Activated CD8-positive, alpha-beta memory T cell treated with anti-CD3 and anti-CD28 coated beads for 4 hours (primary cell): ENCODE measurements at places on chromosomes 13 and 19.

- DNase-seq: no peak
These were observed 4.1 kb downstream of the PCDH17 start for GRCh38 chr13:57635541-57636085.

DNA sequence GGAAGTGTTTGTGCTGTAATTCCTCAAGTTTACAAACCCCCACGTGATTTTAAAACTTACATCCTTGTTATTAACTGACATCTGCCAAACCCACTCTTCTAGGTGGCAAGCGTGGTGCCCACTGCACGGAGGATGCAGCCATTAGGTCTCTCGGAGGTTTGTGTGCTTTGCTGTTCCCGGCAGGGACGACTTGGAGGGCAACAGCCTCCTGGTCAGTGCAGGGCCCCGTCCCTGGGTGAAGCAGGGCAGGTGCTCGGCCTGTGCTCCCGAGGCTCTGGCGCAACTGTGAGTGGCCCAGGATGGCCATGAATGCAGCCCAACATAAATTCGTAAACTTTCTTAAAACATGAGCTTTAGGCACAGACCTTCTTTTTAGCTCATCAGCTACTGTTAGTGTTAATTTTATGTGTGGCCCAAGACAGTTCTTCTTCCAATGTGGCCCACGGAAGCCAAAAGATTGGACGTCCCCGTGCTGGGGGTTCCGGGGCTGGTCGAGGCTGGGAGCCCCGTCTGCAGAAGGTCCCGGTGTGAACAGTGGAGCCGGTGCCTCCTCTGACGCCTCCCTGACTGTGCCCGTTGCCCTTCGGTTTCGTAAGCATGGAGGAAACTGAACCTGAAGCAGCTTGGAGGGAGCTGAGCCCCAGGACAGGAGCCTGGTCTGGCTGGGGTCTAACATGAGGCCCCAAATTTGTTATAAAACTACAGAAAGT is 11.9 kb downstream of the GAS6 start:
- no peak for DNase-seq

DNA sequence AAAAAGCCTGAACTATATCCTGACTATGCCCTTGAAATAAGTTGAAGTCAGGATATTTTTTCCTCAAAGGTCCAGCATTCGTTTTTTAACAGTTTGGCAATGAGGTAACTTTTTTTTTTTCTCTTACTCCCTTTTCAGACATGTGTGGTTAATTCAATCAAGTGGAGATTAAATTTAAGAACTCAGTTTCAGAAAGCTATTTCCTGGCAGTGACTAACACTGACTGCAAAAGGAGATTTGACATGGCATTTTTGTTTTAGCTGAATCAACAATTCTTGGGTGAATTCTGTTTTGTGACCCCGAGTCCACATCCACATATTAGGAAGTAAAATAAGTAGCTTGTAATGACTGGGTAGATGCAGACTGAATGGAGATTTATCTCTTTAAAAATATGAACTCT is 716.4 kb downstream of the PCDH9 start:
- no peak for DNase-seq

- no peak for DNase-seq
These were observed 124.2 kb upstream of the SERP2 start for GRCh38 chr13:44249431-44249836.

GRCh38 chr19:47560999-47561398 is 11.9 kb downstream of the ZNF541 start:
- DNase-seq: no peak

GRCh38 chr13:102847272-102848234 is 1.7 kb downstream of the ERCC5 start:
- DNase-seq: no peak

DNA sequence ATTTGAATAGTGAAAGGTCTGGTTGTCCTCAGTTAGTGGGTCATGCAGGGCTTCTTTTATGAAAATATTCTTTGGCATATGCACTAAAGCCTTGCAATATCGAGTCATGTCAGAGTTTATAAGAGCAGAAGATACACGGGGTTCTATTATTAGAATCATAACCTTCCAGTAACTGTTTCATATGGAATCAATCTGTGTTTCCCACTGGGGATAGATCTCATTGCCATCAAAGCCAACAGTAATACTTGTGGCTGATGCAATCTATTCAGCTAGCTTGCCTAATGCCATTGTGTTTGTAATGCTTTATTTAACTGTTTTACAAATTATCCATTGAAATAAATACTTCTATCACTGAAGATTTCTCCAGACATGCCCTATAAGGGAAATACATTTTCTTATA is 746.9 kb upstream of the PCDH9 start:
- no peak for DNase-seq

DNA sequence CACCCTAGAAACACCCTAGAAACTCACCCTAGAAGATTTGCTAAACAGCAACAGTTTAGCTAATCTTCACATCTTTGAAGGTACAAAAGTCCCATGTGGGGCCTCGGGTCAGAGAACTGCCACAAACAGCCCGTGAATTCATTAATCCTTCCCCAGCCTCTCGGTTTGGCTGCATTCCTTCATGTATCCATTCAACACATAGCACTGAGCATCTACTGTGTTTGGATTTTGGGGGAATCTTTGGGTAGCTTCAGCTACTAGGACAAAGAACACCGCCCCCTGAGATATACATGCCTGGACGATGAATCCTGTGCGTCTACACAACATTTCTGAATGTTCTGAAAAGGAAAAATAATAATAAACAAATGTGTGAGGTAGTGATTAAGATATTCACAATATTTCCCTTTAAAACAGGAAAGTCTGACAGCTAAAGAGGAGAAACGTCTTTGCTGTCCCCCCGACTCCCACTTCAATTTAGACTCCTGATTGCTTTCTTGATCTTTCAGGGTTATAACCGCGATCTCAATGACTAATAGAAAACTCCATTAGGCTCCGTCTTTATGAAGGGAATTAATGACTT is 63.5 kb downstream of the ALOX5AP start:
- DNase-seq: no peak

- no peak for DNase-seq
These were observed 404.2 kb upstream of the SGCG start for GRCh38 chr13:22776394-22777186.

- DNase-seq: no peak
These were observed 38.2 kb downstream of the MTMR6 start for GRCh38 chr13:25249001-25249543.

DNA sequence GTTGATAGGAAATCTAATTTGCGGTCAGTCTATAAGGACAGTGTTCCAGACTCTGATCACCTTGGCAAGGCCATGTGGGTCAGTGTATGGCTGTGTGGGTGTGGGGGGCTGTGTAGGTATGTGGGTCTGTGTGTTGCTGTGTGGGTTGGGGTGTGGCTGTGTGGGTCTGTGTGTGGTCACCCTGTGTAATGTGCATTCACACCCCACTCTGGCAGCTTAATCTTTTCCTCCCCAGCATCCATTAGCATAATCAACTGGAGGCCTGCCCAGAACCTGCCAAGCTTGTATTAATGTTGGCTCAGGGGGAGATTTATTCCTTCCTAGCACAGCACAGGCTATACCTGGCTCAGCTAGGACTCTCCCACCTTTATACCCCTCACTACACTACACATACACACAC is 203.2 kb downstream of the TUBA3C start:
- DNase-seq: no peak

DNA sequence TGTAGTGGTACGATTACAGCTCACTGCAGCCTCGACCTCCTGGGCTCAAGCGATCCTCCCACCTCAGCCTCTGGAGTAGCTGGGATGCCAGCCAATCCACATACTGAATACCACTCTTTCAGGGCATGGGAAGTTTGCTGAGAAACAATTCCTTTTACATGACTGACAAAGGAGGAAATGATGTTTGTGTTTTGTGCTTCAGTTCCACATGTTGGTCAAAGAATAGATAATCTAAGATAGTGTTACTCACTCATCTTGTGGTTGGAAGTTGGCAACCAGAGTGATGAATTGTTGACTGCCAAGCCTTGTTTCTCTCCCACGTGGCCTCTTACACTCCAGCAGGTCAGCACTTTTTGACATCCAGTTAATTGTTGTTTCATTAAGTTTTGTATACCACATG is 7.6 kb downstream of the MBD3L2B start:
- no peak for DNase-seq

- DNase-seq: no peak
These were observed 5.5 kb upstream of the ZNF580 start for GRCh38 chr19:55635334-55635717.

- no peak for DNase-seq
These were observed 181.8 kb downstream of the KATNAL1 start for GRCh38 chr13:30125422-30126073.

DNA sequence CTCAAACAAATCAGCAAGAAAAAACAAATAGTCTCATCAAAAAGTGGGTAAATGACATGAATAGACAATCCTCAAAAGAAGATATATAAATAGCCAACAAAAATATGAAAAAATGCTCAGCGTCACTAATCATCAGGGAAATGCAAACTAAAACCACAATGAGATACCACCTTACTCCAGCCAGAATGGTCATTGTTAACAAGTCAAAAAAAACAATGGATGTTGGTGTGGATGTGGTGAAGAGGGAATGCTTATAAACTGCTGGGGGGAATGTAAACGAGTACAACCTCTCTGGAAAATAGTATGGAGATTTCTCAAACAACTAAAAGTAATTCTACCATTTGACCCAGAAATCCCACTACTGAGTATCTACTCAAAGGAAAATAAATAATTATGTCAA is 239.2 kb upstream of the RFC3 start:
- DNase-seq: no peak

- DNase-seq: no peak
These were observed 259.5 kb downstream of the ITGBL1 start for GRCh38 chr13:101712026-101712348.

- DNase-seq: no peak
These were observed 651 bp downstream of the OXGR1 start for GRCh38 chr13:96993634-96994016.

DNA sequence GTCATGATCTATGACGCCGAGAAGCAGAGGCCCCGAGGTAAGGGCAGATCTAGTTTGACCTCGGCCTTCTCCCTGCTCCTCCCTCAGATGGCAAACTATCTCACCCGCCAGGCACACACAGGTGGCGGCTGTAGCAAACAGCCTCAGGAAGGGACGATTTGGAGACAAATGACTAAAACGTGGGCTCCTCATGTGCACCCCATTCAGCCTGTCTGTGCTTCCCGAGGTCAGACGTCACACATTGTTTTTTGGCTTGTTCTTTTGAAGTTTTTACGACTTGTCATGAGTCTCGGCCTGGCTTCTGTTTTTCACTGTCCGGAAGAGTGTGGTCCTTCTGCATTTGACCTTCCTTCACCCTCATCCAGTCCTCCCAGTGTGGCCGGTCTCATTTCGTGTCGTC is 15.0 kb downstream of the DAZAP1 start:
- DNase-seq: no peak

- DNase-seq: no peak
These were observed 13.8 kb downstream of the ZNF557 start for GRCh38 chr19:7083076-7083956.

DNA sequence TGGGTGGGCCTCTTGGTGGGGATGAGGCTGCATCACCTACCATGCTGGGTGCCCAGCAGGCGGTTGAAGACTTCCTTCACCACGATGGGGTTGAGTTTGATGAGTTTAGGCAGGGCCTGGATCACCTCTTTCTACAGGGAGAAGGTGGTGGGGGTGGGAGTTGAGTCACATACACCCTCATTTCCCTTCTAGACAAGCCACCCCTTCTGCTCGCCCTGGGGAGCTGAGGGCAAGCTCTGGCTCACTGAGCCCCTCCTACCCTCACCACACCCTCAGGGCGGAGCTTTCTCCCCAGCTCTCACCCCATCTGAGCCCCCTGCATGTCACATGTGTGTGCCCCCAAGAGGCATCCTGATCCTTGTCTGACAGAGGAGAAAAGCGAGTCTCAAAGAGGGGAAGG is 7.6 kb upstream of the RSPH6A start:
- no peak for DNase-seq

DNA sequence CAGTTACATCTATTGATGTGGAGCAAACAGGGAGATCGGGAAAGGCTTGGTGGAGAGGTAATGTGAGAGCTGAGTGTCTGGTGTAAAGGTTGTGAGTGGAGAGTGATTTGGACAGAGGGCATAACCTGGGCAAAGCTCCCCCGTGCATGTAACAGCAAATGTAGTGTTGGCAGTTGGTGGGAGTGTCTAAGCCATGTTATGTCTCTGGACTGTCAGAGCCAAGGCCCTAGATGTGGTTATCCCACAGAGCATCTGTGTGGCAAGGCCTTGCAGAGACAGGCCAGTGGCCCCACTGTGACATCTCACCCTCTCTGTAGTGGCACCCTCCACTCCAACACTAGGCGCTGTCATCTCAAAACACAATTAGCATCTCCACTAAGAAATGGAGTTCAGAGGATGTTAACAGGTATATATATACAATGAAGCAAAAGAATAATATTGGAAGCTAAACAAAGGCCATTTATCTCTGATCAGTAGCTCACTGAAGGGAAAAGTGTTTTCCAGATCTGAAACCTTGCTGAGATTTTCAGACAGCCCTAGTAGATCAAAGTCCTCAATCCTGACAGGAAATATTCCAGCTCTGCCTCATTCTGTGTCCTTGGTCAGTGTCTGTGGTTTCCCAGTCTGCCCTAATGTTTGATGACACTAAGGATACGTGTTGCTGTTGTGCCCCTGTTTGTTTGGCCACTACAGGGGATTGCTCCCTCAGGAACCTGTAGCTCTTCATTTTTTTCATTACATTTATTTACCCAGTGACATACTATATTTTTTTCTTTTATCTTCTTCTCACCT is 20.2 kb downstream of the POLR1D start:
- no peak for DNase-seq

DNA sequence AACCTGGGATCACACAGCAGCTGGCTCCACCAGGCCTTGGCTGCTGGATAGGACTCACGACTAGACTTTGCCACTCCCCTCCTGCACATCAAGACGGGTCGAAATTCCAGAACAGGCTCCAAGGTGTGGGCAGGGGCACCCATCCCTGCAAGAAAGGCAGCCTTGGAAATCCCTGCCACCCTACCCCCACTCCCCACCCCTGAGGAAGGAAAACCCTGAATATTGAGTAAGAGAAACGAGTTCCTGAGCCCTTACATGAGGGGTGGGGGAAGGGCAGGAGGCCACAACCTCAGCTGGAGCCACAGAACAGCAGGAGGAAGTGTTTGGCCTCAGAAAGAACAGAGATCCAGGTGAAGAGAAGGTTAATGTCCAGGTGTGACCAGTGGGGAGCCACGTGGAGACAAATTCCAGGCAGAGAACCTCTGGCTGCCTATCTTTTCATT is 20.1 kb downstream of the DEDD2 start:
- no peak for DNase-seq

DNA sequence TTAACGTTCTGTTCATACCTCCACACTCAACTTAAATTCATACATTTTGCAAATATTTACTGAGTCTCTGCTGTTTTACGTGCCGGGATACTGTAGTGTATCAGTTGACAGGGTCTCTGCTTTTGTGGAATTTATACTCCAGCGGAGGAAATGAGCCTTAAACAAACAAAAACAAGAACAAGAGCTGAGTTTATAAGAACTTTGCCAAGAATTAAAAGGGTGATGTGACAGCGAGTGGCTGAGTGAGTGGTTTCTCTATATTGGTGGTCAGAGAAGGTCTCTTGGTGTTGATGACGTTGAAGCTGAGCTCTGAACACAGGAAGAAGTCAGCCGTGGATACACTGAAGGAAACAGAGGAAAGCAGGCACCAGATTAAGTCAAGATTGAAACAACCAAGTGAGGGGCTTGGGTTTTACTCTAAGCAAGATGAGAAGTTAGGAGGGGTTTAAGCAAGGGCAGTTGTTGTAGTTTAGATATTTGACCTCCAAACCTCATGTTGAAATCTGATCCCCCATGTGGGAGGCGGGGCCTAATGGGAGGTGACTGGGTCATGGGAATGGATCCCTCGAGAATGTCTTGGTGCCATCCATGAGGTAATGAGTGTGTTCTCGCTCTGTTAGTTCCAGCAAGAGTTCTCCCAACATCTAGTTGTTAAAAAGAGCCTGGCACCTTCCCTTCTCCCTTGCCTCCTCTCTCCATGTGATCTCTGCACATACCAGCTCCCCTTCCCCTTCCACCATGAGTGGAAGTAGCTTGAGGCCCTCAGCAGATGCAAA is 248.3 kb downstream of the DCLK1 start:
- DNase-seq: no peak
